ENCODE measurements at places on chromosomes 12 and 14. TPM values are rescaled to one million over a fixed set of nuclear protein-coding genes. Genes with fewer than 3 reads are reported as not detected.

DNA sequence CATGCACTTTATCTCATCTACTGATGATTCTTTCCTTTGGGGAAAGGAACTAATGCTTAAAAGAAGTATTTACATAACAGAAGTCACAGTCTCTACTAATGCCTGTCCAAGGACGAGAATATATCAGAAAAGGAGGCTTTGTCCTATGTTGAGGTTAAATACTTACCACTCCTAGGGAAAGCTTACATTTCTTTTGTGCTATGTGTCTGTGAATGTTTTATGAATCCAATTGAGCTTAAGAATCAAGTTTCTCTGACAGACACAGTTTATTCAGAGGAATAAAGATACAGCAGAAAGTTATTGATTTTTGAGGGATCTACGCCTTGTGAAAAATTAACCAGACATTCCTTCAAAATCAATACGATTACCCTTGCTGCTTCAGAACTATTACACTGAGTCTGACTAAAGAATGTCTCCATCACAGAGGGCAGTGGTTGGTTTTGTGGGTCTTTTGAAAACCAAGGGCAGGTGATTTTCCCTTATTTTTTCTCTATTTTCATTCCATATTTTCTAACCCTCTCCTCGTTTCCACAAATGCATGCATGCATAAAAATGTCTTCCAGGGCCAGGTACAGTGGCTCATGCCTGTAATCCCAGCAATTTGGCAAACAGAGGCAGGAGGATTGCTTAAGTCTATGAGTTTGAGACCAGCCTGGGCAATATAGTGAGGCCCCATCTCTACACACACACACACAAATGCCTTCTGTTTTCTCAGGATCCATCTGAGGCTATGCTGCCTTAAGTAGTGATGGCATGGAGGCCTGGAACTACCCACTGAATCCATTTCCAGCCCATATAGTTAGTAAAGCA, 1095.1 kb downstream of the GALC start:
- H3K27ac ChIP-seq = no peak overlapping the region
- no peaks in the 10 kb centered on the region for H3K27me3 ChIP-seq
- no peak overlapping the region for H3K4me3 ChIP-seq
- peaks cover 15% of the 10 kb centered on the region for H3K4me1 ChIP-seq
- H3K36me3 ChIP-seq = no peaks in the 10 kb centered on the region

GRCh38 chr12:59007620-59008019, 87.3 kb upstream of the LRIG3 start:
- H3K4me1 ChIP-seq = no peaks in the 10 kb centered on the region
- H3K4me3 ChIP-seq = no peak overlapping the region
- H3K27ac ChIP-seq = no peak overlapping the region
- DNase-seq = no peak
- no peaks in the 10 kb centered on the region for H3K36me3 ChIP-seq

DNA sequence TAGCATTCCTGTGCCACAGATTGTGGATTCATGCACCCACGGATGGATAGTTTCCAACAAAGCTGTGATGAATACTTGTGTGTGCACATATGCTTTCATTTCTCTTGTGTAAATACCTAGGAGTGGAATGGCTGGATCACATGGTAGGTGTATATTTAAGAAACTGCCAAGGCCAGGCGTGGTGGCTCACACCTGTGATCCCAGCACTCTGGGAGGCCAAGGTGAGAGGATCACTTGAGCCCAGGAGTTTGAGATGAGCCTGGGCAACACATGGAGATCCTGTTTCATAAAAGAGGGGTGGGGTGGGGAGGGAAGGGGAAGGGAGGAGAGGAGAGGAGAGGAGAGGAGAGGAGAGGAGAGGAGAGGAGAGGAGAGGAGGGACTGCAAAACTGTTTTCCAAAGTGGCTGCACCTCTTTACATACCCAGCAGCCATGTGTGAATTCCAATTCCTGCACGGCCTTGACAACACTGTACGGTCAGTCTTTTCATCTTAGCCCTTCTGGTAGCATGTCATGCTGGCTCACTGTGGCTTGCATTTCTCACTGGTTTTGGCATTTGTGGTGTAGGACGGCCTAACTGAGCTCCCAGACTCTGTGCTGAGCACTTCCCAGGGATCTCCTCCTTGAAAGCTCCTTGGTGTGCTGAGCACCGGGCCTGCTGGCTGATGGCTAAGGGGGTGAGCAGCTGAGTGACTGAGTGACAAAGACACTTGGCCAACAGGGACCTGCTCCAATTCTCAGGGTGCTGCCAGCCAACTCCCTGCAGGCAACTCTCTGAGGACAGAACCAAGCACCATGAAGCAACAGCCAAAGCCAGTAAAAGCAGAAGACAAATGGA, 27.9 kb downstream of the SYNE3 start:
- DNase-seq = no peak
- no peaks in the 10 kb centered on the region for H3K36me3 ChIP-seq
- H3K4me1 ChIP-seq = peaks cover 52% of the 10 kb centered on the region

Gene ZNF10
- 4.6 TPM for total RNA-seq

Gene SDS
- total RNA-seq = not detected

- no peaks in the 10 kb centered on the region for H3K27me3 ChIP-seq
- no peaks in the 10 kb centered on the region for H3K36me3 ChIP-seq
- H3K4me3 ChIP-seq = no peak overlapping the region
- DNase-seq = no peak
These were observed 8.0 kb downstream of the ERP27 start for GRCh38 chr12:14930299-14930698.

GRCh38 chr14:89757313-89757939, 197.1 kb downstream of the EFCAB11 start:
- H3K27ac ChIP-seq = no peak overlapping the region
- H3K4me3 ChIP-seq = no peak overlapping the region
- no peaks in the 10 kb centered on the region for H3K4me1 ChIP-seq

Gene LLPH
- 0.29 TPM for total RNA-seq

DNA sequence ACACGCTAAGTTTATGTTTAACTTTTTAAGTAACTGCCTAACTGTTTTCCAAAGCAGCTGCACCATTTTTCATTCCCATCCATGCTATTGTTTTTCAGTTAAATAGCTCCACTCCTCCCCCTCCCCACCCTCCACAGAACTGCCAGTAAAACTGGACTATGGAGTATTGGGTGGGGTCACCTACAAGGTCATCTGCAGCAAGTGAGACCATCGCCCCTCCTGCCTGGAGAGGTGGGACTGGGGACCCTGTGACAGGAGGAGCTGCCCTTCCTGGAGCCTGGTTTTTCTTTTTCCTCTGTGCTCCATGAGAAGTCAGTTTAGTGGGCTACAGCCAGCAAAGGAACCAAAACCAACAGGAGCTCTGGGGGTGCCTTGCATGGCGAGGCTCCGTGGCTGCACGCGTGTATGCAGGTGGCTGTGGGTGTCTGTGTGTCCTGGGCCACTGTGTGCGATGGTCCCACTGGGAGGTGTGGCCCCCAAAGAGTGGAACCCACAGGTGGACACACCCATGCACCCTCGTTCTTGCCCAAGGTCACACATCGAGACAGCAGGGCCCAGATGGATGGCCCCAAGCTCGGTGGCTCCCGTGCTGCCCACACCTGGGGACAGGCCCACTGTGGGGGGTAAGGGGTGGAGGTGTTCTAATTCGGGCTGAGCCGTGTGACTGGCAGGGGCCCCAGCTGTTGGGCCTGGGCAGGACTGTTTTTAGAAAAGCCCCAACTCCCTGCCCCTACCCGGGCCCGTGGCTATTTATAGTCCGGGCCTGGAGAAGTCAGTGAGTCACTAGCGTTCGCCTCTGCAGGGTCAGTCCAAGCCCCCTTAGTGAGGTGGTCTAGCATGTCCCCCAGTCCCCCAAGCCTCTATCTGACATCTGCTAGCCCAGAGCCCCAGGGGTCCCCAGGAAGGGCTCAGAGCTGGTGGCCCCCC, 2.3 kb upstream of the ADSS1 start:
- H3K36me3 ChIP-seq = peaks cover 36% of the 10 kb centered on the region
- H3K27me3 ChIP-seq = no peaks in the 10 kb centered on the region
- DNase-seq = no peak
- H3K4me3 ChIP-seq = no peak overlapping the region
- peaks cover 49% of the 10 kb centered on the region for H3K4me1 ChIP-seq

GRCh38 chr14:73168691-73169090, 32.4 kb downstream of the PSEN1 start:
- DNase-seq = no peak
- H3K27ac ChIP-seq = no peak overlapping the region
- peaks cover 98% of the 10 kb centered on the region for H3K36me3 ChIP-seq
- no peaks in the 10 kb centered on the region for H3K27me3 ChIP-seq
- H3K4me3 ChIP-seq = no peak overlapping the region

Gene POTEM
- total RNA-seq = not detected

DNA sequence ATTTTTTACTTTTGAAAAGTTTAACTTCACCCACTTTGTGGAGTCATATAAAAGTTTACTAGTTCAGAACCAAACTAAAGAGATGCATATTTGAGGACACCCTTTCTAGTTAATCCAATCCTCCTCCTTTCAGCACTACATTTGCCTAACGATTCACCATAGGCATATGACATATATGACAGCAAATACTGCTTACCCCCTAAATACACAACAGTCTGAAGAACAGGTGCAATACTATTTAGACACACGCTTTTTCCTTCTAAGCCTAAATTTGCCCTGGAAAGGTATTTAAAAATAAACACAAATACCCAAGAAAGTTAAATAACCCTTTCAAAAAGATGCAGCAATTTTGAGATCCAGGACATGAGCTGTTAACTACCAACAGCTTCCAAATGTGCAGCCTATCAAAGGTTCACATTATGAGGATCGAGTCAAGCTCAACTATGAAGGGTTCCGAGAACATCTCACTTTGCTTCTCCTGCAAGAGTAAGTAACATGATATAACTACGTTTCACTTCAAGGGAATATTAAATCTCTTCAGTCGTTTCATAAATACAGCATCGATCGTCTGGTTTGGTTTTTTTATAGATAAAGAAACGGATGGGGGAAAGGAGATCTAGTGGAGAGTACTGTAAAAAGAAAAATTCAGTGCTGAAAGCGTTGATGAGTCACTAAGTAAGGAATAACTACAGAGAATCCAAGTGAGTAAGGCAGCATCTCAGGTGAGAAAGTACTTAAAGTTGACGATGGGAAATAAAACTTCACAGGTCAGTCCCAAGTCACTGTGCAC, 677 bp upstream of the AP4S1 start:
- peak overlapping the region; percentile 99 for H3K27ac ChIP-seq
- H3K27me3 ChIP-seq = no peaks in the 10 kb centered on the region
- DNase-seq = no peak
